ENCODE measurements at places on chromosomes 4 and X.
A peak's percentile ranks its signal among the peaks of the same experiment; 100 is the strongest.

DNA sequence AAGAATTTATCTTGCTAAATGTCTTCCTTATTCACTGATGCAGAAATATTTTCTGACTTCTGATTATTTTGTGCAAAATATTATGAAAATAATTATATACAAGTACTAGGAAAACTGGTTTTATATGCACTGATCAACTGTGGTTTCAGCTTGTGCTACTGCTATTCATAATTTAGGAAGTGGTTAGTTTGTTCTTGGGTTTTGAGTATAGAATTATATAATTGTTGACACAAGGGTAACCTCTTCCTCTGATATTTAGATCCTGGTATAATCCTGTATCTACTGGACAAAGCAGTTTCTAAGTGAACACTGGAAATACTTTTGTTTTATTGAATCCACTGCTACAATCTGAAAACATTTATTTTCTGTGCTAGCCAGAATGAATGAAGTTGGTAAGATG lies 182.8 kb downstream of the PDGFC start:
- no peak for DNase-seq

- DNase-seq, result no peak
Measured at GRCh38 chrX:30930143-30930542, 41.1 kb upstream of the TAB3 start.

GRCh38 chr4:183503497-183504063 lies 1.3 kb upstream of the ING2 start:
- peak; percentile 19 for DNase-seq

DNA sequence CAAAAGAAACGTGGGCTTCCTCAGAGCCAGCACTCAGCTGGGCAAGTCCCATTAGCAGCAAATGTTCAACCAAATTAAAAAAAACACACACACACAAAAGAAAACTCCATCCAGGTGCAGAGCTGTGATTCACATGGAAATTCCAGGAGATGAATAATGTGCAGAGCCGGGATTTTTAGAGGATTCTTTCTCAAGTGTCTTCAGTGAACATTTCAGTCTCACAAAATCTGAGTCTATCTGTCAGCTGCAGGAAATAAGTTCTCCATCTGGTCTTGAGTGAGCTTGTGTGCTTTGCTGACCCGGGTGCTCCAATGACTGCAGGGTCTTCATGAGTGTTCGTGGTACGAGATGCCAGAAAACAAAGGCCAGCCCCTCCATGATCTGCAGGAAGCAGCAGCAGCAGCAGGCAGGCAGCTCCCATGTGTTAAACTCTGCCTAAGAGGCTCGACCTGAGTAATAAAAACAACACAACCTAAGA lies 44.3 kb downstream of the RASGEF1B start:
- DNase-seq, result no peak

DNA sequence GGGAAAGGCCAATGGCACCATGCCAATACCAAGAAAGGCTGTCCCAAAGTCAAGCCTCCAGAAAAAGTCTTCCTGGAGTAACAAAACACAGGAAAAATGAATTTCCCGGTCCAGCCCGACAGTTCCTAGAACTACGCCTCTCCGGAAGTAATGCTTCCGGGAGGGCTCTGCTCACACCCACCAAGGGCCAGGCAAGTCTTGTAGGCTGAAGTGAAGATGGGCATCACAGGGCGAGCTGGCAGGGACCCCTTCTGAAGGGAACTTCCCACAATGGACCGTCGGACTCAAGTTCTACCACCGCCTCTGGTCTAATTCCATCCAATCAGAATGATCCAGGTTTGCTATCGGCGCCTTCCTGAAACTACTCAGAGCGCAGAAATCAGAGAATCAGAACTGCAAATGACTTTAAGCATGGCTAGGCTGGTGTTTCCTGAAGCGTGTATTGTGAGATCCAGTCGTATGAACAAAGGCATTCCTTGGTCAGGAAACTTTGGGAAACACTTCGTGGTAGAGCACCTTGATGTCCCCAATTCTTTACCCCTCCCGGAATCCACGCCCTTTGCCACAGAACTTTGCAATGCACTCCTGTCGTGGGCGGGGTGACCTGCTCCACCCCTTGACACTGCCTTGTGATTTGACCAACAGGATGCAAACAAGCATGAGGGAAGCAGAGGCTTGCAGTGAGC lies 127.8 kb downstream of the BCOR start:
- no peak for DNase-seq

DNA sequence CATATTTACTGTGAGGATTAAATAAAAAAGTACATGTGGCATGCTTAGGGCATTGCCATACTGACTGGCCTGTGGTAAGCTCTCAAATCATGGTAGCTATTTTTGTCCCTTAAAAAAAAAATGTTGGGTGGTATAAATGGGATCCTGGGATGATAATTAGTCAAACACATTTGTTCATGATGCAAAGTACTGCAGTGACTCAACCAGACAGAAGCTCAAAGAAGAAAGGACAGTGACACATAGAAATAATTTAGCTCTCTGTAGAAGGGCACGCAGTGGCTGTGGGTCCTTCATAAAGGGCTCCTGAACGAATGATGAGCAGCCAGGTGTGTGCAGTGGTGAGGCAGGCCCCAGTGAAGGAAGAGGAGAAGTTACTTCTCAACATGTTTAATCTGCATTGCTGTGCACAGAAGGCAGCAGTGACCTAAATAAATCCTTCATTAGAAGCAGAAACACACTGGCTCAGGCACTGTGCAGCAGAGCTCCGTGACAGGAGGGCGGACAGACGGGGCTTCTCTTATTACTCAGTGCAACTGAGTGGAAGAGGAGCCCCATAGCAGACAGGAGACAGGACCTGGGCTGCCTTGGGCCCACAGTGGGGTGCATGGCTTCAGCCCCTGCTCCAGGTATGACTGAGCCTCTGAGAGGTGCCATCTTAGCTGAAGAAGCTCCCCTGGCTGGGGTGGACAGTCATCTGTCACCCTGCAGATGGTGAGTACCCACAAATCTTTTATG lies 20.3 kb downstream of the HS3ST1 start:
- no peak for DNase-seq

DNA sequence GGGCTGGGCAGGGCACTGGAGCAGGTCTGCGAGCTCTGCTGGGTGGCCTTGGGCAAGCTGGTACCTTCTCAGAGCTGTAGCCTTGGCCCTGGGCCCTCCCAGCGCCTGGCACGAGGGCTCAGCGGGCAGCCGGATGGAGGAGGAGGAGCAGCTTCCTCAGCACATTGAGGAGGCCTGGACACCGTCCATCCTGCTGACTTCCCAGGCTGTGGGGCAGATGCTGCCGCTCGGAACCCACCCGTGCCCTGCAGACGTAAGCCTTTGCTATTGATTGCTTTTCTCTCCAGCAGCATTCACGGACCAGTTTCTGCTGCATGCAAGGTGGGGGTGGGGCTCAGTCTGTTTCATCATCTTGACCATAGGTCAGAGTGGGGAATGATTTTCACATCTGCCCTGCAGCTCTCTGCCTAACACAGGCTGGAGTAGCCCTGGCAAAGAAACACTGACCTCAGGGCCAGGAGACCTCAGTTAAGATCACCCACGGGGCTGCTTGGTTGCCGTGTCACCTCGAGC lies 80.7 kb upstream of the PSAPL1 start:
- DNase-seq, result no peak

GRCh38 chr4:147909225-147909624 lies 177.3 kb downstream of the ARHGAP10 start:
- DNase-seq, result no peak

GRCh38 chr4:110492522-110492921 lies 16.6 kb downstream of the ENPEP start:
- no peak for DNase-seq

GRCh38 chrX:153888344-153888743 lies 2.4 kb upstream of the L1CAM start:
- no peak for DNase-seq

DNA sequence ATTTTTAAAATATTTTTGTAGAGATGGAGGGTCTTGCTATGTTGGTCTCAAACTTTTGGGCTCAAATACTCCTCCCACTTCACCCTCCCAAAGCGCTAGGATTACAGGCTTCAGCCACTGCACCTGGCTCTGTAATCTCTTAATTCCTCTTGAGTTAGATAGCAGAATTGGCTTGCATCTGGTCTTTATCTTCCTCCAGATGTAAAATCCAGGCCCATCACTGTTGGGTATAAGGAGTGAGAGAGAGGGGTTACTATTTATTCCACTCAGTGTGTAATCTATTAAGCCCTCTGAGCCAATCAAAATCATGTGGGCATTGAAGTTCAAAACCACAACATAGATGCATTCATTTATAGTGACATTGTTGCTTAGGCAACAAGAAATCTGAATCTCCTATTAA lies 33.9 kb downstream of the ANK2 start:
- DNase-seq, result no peak

DNA sequence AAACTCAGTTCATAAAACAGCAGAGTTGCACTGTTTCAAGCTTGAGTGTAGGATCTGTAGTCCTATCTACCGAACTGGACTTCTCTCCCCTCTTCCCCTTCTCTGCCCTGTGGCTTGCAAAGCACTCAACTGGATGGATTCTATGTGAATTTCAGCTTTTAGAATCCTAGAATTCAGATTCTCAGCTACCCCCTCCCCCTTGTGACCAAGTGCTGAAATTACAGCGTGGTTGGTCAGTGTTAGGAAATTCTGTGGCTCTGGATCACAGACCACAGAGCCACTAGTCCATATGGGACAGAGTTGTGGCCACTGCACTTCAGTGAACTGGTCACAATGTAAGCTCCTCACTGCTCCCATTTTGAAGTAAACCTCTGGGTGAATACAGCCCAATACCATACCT lies 64.6 kb upstream of the TRPC5 start:
- DNase-seq, result no peak

GRCh38 chrX:11478026-11478425 lies 184.8 kb downstream of the AMELX start:
- DNase-seq, result no peak

DNA sequence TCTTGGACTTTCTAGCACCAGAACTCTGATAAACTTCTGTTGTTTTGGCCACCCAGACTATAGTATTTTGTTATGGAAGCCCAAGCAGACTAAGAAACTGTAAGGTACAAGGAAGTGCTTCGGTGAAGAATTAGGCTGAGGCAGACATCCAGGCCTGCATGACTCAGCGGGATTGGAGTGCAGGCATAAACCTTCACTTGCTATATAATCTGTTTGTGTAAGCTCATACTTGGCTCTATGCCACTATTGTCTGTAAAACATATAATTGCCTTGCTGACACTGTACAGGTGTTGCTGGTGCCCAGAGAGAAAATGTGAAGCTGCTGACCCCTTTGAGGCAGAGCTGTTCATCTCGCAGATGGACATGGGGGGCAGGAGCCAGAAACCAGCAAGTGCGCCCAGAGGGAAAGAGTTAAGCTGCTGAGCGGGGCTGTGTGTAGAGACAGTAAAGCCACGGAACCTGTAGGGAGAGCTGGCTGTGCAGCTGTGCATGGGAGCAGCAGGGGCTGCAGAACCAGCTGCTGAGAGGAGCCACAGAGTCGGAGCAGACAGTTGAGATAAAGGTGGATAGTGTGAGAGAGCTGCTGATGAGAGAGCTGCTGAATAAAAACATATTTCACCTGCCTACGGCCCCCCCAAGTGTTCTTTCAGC lies 96.2 kb downstream of the RBM46 start:
- DNase-seq, result no peak

DNA sequence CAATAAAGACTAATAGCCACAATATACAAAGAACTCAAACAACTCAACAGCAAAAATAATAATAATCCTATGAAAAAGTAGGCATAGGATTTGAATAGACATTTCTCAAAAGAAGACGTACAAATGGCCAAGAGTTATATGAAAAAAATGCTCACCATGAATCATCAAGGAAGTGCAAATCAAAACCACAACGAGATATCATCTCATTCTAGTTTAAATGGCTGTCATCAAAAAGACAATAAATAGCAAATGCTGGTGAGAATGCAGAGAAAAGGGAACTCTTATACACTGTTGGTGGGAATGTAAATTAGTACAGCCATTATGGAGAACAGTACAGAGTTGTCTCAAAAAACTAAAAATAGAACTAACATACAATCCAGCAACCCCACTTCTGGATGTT lies 18.8 kb downstream of the TLR6 start:
- no peak for DNase-seq

DNA sequence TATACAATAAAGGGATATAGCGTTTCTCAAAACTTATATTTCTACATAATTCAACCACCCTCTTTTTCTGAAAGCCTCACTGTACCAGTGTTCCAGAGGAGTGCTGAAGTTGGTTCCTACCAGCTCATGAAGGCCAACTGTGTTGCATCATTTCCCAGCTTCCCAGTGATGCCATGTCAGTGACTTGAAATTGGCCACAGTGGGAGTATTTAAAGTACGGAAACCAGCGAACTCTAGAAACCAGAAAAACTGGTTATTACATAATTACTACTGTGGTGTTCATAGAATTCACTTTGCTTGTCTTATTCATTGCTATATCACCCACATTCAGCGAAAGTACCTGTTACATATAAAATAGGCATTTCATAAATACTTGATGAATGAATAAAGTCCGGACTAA lies 135.4 kb downstream of the GC start:
- no peak for DNase-seq

GRCh38 chr4:168835880-168836454 lies 174.1 kb downstream of the CBR4 start:
- DNase-seq, result no peak

DNA sequence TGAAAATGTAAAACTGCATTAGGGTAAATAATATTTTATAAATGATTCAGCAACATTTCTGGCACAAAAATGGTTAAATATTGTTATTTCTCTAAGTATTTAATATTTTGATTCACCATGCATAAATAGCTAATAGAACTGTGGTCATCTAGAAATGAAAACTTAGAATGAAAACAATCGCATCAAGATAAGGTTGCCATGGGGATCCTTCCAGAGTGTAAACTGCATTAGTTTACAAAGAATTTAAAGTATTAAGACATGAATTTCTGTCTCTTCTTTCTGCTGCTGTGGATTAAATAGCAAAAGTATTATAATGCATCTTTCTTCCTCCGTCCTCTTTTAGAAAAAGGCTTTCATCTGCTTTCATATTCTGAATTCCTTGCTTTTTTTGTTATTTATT lies 1064.6 kb upstream of the SLIT2 start:
- no peak for DNase-seq

DNA sequence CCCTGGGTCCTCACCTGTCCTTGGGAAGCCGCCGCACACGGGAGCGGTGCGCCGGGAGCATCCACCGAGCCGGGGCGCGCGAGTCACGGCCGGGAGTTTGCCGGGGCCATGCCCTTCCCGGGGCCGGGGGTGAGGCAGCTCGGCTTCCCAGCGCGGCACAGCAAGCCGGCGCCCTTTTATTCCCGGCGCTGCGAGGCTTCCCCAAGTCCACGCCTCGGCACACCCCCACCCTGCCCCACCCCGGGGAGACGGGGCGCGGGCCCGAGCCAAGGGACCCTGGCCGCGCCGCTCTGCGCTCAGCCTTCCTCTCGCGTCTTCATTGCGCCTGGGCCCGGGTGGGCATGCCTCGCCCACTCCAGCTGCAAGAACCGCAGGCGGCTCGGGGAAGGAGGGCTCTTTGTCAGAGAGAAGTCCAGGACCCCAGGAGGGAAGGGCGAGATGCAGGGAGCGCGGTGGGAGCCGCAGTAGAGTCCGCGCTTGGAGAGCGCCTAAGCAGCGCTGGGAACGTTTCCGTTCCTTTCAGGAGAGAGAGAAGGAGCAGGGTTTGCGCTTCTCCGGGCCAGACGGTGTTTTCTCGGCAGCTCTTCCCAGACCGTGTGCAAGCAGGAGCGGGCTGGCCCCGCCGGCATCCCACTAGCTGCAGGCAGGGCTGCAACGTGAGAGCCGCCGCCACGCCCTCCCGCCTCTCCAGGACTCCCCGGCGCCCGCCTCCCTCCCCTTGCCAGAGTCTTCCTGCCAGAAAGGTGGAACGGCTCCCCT lies at the start of gene MXRA5:
TSS of gene MXRA5 (minus strand) at position 152 of the 759 bp plus-strand sequence. CDS start 2,819 bp downstream, outside the sequence.
- no peak for DNase-seq
